ENCODE measurements at places on chromosomes 2 and 18.

GRCh38 chr2:167335541-167335992, 447.3 kb downstream of the XIRP2 start:
- DNase-seq = no peak

- DNase-seq = no peak
Measured at GRCh38 chr2:20013126-20013849, 820 bp upstream of the MATN3 start.

- no peak for DNase-seq
Measured at GRCh38 chr18:49630246-49630699, 68.4 kb downstream of the LIPG start.

- DNase-seq = peak; percentile 42
Measured at GRCh38 chr2:176638167-176639015, 369.1 kb downstream of the MTX2 start.

DNA sequence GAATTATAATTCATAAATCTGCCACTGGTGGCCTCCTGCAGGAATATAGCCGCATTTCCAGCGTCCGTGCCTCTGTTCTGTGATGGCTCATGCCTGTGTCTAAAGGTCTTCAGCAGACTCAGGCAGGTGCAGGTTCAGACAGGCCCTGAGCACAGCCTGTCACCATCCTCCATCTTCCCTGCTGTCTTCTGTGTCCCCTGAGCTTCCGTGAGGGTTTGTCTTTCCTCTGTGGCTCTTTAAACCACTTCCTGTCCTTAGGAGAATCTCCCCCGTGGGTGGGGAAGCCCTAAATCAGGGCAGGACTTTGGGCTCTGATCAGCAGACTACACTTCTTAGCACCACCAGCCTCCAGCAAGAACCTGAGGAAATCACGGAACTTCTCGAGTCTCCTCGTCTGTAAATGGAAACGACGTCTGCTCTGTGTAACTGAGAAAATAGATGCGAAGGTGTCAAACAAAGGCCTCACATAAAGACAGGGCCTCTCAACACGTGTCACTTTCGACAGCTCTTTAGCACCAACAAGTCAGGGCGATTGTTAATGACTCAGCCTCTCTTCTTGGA, 24.1 kb upstream of the NFATC1 start:
- DNase-seq = no peak

- DNase-seq = no peak
Measured at GRCh38 chr2:224908818-224909217, 133.4 kb downstream of the DOCK10 start.

GRCh38 chr2:96875498-96876268, 5.8 kb upstream of the SEMA4C start:
- no peak for DNase-seq

- DNase-seq = no peak
Measured at GRCh38 chr2:72185206-72185605, 37.5 kb upstream of the CYP26B1 start.

- DNase-seq = no peak
Measured at GRCh38 chr2:200456567-200456966, 53.3 kb downstream of the KCTD18 start.

DNA sequence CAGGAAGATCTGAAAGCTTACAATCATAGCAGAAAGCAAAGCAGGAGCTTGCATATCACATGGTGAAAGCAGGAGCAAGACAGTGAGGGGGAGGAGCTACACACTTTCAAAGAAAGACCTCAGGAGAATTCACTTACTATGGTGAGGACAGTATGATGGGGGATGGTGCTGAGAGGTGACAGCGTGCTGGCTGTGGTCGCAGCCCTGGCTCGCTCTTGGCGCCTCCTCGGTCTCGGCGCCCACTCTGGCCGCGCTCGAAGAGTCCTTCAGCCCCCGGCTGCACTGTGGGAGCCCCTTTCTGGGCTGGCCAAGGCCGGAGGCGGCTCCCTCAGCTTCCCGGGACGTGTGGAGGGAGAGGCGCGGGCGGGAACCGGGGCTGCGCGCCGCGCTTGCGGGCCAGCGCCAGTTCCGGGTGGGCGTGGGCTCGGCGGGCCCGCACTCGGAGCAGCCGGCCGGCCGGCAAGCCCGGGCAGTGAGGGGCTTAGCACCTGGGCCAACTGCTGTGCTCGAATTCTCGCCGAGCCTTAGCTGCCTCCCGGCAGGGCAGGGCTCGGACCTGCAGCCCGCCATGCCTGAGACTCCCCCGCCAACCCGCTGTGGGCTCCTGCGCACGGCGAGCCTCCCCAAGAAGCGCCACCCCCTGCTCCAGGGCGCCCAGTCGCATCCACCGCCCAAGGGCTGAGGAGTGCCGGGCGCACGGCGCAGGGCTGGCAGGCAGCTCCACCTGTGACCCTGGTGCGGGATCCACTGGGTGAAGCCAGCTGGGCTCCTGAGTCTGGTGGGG, 131.9 kb upstream of the SPATS2L start:
- DNase-seq = no peak

DNA sequence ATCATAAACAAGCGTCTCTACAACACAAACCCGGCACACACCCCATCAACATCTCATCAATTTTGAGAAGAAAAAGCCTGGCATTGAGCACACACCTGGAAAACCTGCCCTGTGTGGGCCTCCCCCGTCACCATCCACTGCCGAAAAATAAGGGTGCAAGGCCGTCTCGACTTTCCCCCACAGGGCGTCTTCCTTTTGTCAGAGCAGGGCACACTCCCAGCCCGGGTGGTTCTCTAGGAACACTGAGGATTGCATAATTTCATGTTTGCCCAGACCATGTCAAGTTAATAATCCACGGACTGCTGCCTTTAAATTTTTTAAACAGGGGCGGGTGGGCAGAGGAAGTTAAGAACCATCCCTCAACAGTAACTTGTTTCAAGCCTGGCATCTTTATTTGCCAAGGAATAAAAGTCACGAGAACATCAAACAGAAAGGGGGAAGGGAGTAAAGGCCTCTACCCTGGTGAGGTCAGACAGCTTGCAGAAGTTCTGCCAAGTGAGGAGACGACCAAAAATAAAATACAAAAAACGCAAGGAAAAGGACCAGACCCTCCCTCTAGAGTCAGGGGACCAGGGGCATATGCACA, 2.1 kb downstream of the TFCP2L1 start:
- no peak for DNase-seq

DNA sequence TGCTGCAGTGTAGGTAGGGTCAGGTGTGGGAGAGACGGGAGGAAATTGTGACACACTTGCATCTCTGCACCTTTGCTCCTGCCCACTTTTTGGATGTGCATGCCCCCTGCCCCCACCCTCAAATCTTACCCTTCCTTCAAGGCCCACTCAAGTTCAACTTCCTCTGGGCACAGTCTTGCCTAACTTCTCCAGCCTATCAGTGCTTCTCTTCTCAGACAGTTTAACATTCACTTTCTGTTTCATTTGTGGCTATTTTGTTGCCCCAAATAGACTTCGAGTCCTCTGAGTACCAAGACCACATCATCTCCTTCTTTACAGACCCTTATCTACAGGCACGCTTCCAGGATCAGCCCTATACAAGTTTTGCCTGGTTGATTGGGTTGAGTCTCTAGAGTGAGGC, 2.7 kb downstream of the ST8SIA5 start:
- peak; percentile 76 for DNase-seq

Data from inflammatory macrophage treated with lipopolysaccharide for 4 hours (primary cell).